Effector CD4-positive, alpha-beta T cell (primary cell): ENCODE measurements at places on chromosomes 6 and 20.

- DNase-seq = no peak
Measured at GRCh38 chr20:48465271-48465670, 362.5 kb downstream of the PREX1 start.

- no peak for DNase-seq
Measured at GRCh38 chr6:73610444-73611275, 43.1 kb downstream of the SLC17A5 start.

DNA sequence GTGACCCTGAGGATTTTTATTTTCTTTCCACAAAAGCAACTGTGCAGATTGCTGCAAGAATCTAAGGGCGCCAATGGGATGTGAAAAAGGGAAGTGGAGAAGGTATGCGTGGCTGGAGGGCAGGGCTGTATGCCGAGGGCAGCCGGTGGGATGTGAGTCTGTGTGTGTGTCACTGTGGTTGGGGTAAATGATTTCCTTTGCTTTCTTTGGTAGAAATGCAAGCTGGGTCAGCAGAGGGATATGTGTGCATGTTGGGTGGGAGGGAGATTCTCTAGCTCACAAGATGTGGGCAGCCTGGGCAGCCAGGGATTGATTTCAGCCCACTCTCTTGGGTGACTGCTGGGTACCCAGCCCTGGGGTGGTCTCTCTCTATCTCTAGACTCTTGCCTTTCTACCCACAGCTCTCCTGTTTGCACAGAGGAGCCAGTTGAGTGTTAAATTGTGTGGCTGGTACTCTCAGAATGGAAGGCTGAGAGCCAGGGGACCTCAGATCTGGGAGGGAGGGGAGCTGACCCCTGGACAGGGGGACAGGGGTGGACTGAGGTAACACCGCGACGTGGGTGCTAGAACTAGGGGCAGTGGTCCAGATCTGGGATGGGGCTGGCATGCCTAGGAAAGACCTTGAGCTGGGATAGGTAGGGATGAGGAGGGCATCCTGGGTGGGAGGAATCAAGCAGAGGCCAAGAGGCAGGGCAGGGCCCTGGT lies 136.8 kb upstream of the RNF24 start:
- no peak for DNase-seq

DNA sequence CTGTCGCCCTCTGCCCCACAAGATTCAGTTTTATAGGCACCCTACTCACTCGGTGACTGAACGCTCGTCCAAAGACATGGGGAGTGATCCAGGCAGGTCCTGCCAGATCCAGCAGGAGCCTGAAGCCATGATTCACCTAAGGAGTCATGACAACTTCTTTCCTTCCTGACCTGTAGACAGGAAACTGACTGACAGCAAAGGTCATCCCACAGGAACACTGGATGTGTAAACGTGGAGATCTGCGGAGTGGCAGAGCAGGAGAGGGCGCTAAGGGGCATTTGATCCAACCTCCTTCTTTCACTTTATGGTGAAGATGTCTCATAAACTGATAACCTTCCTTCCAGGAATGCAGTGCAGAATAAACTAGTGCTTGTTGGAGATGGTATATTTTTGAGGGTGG lies 192.2 kb downstream of the GJA10 start:
- DNase-seq = no peak

- DNase-seq = no peak
Measured at GRCh38 chr6:43089467-43089866, 13.4 kb downstream of the PTK7 start.

DNA sequence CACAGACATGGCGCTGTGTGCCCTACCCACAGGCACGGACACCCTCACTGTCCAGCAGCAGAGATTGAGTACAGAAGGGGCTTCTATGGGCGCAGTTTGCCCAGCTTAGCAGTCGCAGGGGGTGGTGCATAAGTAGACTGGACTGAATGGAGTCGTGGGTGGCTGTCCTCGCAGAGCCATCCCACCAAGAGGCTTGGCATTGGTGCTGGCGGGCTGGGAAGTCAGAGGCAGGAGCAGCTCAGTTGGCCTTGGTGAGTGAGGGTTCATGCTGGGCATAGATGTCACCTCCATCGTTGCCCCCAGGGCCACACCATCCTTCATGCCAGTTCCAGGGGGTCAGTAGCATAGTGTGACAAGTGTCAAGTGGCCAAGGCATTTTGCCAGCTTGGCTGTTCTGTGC lies 25.2 kb downstream of the SUMO4 start:
- no peak for DNase-seq

DNA sequence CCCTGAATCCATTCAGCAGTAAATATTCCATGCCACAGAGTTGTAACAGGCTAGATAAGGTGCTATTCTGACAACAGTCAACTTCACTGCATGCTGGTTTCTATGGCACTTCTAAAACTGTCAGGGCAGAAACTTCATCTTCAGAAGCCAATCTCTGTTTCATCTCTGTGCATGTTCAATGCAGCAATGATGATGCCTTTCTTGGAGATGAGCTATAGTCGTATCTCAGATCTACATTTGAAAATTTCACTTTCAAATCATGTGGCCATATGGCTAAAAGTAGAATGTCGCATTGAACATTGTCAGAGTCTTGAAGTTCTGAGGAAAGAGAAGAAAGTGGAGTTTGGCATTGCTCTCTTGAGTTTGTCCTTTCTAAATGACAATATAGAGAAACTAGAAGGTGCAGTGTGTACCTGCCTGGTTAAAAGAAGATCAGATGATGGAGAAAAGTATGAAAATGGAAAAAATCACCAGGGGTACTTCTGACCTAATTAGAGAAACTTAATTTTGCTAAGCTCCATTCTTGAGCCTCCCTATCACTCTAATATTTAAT lies 49.0 kb upstream of the VSTM2L start:
- no peak for DNase-seq

DNA sequence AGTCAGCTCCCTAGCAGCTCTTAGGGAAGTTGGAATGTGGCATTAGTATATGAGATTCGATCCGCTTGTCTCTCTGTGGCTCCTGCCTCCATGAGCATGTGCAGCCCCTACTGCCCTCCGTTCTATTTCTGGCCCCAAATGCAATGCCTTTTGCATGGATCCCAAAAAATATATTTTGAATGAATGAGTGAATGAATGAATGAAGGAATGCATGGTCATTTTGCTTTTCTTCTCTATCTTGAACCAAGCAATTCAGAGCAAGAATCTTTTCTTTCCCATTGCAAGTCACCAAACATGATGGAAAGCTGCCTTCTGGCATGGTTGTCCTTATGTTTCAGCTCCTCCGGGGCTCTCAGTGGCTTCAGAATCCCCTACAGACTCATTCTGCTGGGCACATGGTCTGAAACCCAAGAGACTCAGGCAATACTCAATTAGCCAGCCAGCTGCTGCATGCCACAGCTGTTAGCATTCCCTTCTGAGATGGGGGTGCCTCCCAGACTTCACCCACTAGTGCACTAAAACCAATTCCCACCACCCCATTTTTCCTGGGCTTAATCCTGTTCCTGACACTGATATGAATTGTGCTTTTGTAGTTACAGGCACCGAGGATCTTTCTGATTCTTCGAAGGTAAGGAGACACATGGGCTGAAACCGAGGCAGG lies 2.6 kb upstream of the IYD start:
- no peak for DNase-seq
